Sigmoid colon (tissue), 7 donors: ENCODE measurements at places on chromosomes 11 and 22. TPM values are rescaled to one million over a fixed set of nuclear protein-coding genes. Genes with fewer than 3 reads are reported as not detected.

Gene JAM3
- 74.2 TPM for total RNA-seq

Gene BATF2
- 1.8 TPM for total RNA-seq

Gene MMP27
- total RNA-seq, result not detected

Gene GLYAT
- not detected for total RNA-seq

Gene SEZ6L
- 0.49 TPM for total RNA-seq

Gene SMTNL1
- not detected for total RNA-seq

Gene OR5W2
- total RNA-seq, result not detected

Gene SC5D
- 28.5 TPM for total RNA-seq

Gene OMP
- not detected for total RNA-seq

Gene MOGAT2
- total RNA-seq, result not detected

Gene TPBGL
- 0.68 TPM for total RNA-seq

Gene APOL1
- 36.0 TPM for total RNA-seq

Gene YAP1
- total RNA-seq, result 159 TPM

Gene CARD16
- 11.6 TPM for total RNA-seq

Gene C11orf86
- not detected for total RNA-seq

Gene MFRP
- total RNA-seq, result 0.14 TPM

Gene SEC14L6
- 0.41 TPM for total RNA-seq

Gene OR51V1
- total RNA-seq, result not detected

Gene PGA5
- total RNA-seq, result not detected

Gene KRTAP5-2
- not detected for total RNA-seq

Gene CHEK1
- 8.3 TPM for total RNA-seq

Gene ABTB2
- 1.8 TPM for total RNA-seq

Gene USH1C
- total RNA-seq, result 1.6 TPM

Gene FLRT1
- total RNA-seq, result 0.99 TPM

Gene CERK
- 23.9 TPM for total RNA-seq

Gene YPEL1
- 7.2 TPM for total RNA-seq
